ENCODE measurements at places on chromosomes 16 and 17.
A peak's percentile ranks its signal among the peaks of the same experiment; 100 is the strongest.

- no peak for DNase-seq
Observed at GRCh38 chr16:10889855-10890254, 12.9 kb downstream of the CIITA start.

DNA sequence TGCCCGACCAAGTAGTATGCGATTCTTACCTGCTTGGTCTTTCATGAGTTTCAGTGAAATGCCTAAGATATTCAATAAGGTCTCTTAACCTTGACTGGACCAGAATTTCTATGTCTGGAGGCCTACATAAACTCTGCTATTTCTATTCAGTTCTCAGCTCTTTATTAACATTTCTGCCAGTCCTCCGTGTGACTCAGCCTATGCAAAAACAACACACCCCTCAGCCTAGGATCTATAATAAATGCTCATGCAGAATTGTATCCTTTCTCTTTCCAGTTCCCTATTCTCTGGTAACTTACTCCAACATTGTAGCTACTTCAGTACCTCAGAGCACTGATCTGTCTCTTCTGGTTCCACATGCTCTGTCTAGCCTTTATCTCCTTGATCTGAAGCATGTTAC, 1507.4 kb downstream of the CDH11 start:
- no peak for DNase-seq

DNA sequence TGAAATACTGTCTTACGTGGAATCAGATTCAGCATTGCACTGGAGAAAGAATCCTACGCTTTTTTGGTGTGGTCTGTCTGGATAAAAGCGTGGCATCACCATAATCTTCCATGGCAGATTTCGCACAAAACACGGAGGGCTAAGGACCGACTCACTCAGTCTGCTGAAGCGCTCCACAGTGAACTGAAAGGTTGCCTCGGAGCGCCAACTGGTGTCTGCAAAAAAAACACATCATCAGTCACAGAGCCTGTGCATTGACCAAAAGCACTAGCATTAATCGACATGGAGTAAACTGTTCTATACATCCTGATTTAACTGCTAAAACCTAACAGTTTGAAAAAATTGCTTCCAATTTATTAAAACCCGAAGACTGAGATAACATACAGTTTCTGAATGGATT, 40.5 kb downstream of the USP7 start:
- no peak for DNase-seq

DNA sequence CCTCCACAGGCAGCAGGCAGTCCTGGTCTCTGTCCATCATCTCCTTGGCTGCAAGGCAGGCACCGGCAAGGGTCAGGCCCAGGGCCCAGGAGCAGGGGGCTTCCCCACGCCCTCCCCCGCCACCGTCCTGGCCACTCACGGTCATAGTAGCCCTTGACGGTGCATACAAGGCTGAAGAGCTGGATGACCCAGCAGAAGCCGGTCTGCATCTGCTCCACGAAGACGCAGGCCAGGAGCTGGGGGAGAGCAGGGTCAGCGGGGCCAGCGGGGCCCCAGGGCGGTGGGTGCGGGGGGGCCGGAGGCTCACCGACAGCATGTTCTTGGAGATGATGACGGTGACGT, 20.1 kb downstream of the CTU2 start:
- DNase-seq, result no peak

DNA sequence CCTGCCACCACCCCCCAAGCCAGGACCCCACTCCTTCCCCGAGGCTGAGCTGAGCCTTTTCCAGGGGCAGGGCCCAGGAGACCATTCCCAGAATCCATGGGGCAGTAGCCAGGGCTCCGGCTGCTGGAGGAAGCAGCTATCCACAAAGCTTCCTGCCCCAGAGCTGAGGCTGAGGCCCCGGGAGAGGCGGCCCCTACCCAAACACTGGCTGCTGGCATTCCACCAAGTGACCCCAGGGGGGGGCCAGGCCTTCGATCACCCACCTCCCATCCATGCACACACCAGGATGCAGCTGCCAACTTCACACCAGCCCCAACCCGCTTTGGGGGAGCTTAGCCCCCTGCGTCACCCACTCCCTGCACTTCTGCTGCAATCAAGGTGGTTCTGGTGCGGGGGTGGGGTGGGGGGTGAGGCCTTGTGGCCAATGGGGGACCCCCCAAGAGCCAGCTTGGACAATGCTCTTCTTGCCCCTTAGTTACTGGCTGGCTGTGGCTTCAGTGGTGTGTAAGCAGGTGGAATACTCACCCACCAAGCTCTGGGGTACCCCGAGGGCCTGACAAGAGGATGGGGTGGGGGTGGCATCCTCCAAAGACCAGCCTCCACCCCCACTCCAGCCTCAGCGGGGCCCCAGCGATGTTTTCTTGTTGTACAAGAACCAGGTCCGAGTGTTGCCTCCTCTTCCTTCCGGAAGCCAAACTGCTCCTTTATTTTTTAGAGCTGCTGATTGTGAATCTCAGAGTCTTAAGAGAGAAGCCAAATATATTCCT, 16.8 kb downstream of the MYBBP1A start:
- DNase-seq, result no peak

DNA sequence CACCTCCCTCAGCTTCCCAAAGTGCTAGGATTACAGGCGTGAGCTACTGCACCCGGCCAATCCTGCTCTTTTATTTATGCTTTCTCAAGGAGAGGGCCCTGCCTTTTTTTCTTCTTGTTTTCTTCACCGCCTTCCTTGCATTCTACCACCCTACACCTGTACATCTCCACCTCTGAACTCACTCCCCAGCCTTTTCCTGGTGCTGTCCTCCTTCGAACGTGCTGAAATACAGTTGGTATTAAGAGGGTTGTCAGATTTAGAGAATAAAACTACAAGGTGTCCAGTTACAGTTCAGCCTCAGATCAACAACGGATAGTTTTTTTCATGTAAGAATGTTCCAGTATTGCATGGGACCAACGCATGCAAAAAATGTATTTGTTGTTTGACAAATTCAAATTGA, 1.7 kb downstream of the PIRT start:
- DNase-seq, result no peak

DNA sequence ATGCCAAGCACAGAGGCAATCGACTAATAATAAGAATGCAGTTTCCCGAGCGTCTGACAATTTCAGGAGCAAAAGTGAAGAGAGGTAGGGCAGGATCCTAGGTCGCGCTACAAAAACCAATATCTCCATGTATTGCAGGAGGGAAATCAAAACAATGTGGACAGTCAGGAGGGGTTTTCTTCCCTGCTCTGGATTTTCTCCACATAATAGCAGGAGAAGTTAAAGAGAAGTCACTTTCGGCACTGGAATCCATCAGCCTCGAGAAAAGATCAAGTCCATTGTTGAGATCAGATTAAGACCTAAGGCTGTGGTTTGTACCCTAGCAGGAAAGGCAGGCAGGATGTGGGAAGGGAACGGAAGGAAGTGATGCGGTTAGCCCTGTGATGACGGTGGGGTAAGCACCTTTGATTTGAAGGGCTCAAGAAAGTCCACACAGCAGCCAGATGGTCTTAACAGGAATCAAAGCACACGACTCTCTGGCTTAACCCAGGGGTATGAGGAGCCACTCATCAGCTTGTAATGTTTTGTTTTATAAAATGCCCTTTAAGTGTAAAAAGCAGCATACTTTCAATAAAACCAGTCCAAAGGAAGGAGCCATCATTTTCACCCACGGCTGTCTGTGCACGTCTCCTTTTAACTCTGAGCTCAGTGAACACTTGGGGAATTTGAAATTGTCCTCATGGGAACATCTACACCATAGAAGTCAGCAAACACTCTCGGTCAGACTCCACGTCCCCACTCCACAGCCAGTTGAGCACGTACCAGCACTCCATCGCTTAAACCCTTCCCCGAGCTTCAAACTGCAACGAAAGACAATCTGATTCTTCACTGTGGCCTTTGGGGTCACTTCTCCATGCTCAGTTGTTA, 15.8 kb upstream of the AKTIP start:
- peak; percentile 59 for DNase-seq

GRCh38 chr16:57341062-57341440, 17.5 kb upstream of the CCL22 start:
- no peak for DNase-seq

DNA sequence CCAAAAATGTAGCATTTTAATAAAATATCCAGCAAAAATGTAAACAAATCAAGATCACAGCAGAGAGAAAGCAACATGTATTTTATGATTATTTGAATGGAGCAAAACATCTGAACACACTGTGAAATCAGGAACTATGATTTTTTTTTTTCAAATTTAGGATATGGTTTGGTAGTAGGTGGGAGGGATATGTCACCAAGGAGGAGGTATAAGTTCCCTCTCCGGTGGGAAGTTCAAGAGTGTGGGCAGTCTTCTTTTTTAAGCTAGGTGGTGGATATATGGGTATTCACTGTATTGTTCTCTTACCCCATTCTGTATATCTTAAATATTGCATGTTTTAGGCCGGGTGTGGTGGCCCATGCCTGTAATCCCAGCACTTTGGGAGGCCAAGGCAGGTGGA, 10.2 kb downstream of the CDR2 start:
- DNase-seq, result no peak

- no peak for DNase-seq
Observed at GRCh38 chr16:13999895-14000425, 71.2 kb upstream of the MRTFB start.

DNA sequence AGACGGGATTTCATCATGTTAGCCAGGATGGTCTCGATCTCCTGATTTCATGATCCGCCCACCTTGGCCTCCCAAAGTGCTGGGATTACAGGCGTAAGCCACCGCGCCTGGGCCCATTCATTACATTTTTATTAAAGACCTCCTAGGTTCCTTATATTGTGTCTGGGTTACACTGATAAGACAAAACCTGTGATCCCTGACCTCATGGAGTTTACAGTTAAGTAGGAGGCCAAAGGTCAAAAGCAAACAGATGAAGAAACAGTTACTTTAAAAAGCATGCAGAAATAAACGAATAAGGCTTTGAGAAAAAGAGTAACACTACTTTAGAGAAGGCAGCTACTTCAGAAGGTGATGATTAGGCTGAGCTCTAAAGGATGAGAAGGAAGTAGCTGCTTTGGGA, 14.9 kb upstream of the HLF start:
- DNase-seq, result no peak

DNA sequence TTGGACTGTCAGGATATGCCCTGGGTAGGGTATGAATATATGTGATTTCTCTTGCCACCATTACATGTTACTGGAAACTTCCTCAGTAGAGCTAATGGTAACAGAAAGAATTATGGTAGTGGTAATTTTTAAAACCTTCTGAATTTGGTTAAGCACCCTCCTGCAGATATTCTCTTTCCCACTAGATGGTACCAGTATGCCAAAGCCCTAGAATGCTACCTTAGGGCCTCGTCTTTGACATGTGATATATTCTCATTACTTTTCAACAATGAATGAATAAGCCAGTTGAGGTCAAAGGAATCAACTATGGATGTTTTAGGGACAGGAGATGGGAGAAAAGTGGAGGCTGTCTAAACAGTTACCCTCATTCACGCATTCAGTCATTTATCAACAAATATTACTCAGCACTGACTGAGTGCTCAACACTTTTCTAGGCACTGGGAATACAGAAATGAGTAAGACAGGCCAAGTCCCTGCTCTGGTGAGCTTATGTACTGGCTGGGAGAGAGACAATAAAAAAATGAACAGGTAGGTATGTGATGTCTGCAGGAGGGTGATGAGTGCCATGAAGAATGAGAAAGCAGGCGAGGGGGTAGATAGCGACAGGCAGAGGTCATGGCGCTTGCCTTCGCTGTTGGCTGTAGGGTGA, 14.7 kb downstream of the CDH13 start:
- DNase-seq, result no peak

GRCh38 chr16:71406724-71407123, 35.1 kb downstream of the TLE7 start:
- no peak for DNase-seq

GRCh38 chr17:8060274-8060673, 21.4 kb downstream of the ALOX15B start:
- DNase-seq, result no peak

- DNase-seq, result peak; percentile 79
Observed at GRCh38 chr16:30434852-30435251, 5.0 kb upstream of the DCTPP1 start.

DNA sequence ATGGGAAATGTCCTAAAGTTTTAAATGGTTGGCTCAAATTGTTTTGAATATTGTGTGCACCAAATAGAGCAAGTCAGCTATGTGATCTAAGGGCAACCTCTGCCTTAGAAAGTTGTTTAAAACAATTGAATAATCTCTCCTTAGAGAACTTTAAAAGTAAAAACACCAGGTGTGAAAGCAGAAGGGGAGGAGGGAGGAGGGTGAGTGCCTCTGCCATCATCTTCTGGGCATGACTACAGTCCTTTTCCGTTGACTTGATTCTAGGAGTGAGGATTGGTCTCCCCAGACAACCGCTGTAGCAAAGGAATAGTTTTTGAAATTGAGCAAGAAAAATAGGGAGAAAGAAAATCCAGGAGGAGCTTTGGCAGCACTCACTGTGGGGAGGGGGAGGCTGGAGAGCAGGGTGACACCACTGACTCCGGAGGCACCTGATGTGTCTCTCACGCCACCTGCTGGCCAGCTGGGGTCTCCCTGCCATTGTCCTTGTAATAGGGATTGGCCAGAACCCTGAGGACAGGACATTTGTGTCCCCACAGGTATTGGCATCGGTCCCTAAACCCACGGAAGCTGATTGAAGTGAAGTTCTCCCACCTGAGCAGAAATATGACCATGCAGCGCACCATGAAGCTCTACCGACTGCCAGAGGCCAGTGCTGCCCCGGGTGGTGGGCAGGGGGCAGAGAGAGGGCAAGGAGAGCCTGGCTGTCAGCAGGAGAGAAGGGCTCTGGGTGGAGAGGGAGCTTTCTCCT, 33.3 kb downstream of the PLCD3 start:
- DNase-seq, result peak; percentile 57

DNA sequence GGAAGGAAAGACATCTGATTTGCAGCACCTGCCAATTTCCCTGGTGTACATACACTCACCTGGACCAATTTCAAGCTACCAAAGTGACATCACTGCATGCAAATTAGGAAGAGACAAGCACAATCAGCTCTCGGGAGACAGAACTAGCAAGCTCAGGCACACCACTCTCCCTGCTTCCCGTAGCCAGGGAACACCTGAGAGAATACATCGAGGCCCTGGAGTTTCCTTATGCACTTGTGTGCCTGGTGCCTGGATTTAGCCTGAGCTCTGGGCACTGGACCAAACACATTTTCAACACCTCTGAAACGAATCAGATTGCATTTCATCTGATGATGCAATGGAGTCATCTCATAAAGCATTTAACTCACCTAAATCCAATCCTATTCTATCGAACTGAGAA, 110.5 kb downstream of the HS3ST2 start:
- no peak for DNase-seq

GRCh38 chr17:21249920-21250703, 3.1 kb downstream of the NATD1 start:
- DNase-seq, result no peak

- no peak for DNase-seq
Observed at GRCh38 chr16:82481455-82481854, 145.3 kb upstream of the CDH13 start.

Measured in stimulated activated CD8-positive, alpha-beta memory T cell treated with anti-CD3 and anti-CD28 coated beads, Interleukin-15, amount 100 ng/mL, for 48 hours (primary cell).